Stomach (tissue), 19 donors: ENCODE measurements at places on chromosomes 16 and 17.

GRCh38 chr17:81491761-81492160 is 20.8 kb downstream of the ACTG1 start:
- DNase-seq: no peak

GRCh38 chr17:36468903-36469635 is 17.4 kb upstream of the ZNHIT3 start:
- no peak for DNase-seq

DNA sequence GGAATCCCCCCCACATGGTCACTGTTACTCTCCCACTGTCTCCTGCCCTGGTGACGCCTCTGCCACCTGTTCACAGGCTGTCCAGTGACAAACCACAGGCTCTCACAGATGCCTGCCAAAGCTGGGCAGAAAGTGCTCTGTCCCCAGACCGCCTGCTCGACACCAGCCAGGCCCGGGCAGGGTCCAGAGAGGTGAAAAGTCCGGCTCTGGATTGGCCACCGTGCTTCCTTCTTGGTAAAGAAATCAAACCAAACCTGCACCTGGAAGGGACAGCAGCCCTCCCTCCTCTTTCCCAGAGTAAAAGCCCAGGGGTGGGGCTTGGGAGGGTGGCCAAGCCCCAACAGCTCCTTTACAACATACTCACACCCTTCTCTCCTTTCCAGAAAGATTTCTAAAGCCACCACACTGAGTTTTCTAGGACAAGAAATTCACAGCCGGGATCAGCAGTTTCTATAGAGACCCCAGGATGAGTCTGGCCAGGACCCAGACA is 6.2 kb downstream of the PCGF2 start:
- DNase-seq: peak; percentile 83

DNA sequence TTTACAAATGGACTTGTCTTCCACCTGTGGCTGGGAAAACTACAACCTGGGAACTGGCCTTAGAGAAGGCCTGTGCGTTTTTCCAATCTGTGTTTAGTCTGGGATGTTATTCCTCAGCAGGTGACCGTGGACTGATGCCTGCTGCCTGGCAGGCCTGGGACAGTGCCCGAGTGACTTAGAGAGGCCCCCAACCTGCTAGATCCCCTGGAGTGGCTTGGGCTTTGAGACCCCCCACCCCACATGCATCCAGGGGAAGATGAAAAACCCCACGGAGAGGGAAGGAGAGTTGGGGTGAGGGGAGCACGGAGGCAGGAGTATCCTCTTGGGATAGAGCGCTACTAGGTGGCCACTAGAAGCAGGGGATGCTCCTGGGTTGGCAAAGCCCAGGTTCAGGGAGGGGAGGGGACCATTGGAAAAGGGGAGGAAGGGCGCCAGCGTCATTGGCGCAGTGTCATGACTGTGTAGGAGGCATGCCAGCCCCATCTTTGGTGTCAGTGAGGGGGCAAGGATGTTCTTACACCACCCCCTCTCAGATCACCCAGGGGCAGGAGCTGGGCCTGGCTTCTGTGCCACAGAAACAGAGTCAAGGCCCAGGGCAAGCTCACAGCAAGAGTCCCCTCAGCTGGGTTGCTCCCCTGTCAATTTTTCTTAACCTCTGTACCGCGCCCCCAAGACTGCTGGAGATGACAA is 54.1 kb downstream of the MEAK7 start:
- no peak for DNase-seq

DNA sequence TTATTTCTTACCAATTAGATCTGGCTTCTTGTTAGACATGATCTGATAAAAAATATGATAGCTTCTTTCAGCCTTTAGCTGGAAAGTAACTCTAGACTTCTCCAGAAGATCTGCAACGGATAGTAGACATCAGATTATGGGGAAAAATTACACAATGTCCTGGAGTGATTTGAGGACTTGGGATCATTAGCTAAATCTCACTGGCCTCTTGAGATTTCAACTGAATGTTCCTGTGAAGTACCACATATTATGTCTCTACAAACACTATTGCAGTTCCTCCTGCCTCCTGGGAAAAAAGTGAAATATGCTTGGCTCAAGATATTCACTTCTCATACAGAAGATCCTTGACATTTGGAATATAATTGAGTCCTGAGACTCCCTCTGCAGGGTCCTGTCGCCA is 5.5 kb downstream of the MYH1 start:
- no peak for DNase-seq

GRCh38 chr16:22961206-22961605 is 147.2 kb downstream of the HS3ST2 start:
- no peak for DNase-seq

- DNase-seq: no peak
Measured at GRCh38 chr17:50172936-50173334, 7.1 kb downstream of the SGCA start.

- peak; percentile 11 for DNase-seq
Measured at GRCh38 chr17:47807421-47807820, 14.2 kb downstream of the OSBPL7 start.

DNA sequence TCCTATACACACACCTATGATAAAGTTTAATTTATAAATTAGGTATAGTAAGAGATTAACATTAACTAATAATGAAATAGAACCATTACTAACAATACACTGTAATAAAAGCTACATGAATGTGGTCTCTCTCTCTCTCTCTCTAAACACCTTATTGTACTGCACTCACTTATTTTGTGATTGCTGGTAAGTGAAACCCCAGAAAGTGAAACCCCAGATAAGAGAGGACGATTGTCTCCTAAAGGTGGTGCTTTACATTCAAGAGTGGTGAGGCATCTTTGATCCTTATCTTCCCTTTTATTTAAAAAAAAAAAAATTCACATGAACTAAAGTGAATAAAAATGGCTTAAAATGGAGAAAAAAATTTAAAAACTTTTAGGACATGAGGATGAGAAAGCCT is 80.1 kb upstream of the TRAP1 start:
- no peak for DNase-seq

DNA sequence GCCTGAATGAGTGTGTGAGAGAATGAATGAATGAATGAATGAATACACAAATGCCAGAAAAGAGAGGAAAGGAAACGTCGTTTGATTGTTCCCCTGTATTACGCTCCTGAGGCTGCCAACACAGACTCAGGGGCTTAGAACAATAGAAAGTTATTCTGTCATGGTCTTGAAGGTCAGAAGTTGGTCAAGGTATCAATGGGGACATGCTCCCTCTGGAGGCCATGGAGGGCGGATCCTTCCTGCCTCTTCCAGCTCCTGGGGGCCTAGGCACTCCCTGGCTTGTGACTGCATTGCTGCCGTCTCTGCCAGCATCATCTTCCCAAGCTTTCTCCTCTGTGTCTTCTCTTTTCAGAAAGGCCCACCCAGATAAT is 1.5 kb upstream of the SLC38A8 start:
- DNase-seq: peak; percentile 40

DNA sequence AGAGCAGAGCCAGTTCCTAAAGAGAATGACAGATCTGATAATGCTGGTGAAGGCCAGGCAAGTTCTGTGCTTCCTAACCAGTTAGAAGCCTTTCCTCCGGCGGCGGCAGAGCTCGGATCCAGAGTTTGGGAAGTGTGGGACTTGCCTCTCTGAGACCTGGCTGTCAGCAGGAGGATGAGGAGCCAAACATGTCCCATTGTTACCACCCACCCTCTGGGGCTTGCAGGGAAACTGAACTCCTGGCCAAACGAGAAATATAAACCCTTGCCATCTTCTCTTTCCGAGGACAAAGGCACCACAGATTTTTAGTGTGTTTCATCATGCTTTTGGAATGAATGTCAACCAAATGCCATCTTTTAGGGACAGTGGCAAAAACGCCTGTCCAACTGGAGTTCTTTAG is 80.2 kb upstream of the SMURF2 start:
- DNase-seq: no peak

- peak; percentile 0 for DNase-seq
Measured at GRCh38 chr17:83186751-83187421, 107.5 kb downstream of the METRNL start.

GRCh38 chr16:22054847-22055590 is 37.3 kb upstream of the VWA3A start:
- no peak for DNase-seq

DNA sequence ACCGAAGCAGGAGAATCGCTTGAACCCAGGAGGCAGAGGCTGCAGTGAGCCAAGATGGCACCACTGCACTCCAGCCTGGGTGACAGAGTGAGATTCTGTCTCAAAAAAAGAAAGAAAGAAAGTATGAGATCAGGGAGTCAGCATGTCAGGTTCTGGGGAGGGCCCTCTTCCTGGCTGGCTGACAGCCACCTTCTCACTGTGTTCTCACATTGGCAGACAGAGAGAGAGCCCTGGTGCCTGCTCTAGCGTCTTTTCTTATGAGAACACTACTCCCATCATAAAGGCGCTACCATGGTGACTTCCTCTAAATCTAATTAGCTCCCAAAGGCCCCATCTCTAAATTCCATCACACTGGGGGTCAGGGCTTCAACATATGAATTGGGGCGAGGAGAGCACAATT is 27.6 kb upstream of the RBBP6 start:
- DNase-seq: no peak

DNA sequence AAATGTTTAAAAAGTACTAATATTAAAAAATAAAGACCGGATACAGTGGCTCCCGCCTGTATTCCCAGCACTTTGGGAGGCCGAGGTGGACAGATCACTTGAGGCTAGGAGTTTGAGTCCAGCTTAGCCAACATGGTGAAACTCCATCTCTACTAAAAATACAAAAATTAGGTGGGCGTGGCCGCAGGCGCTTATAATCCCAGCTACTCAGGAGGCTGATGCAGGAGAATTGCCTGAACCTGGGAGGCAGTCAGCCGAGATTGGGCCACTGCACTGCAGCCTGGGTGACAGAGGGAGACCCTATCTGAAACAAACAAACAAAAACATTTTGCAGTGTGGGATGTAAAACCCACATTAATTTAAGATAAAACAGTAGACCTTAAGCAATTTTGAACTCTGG is 11.8 kb downstream of the CDC27 start:
- no peak for DNase-seq

DNA sequence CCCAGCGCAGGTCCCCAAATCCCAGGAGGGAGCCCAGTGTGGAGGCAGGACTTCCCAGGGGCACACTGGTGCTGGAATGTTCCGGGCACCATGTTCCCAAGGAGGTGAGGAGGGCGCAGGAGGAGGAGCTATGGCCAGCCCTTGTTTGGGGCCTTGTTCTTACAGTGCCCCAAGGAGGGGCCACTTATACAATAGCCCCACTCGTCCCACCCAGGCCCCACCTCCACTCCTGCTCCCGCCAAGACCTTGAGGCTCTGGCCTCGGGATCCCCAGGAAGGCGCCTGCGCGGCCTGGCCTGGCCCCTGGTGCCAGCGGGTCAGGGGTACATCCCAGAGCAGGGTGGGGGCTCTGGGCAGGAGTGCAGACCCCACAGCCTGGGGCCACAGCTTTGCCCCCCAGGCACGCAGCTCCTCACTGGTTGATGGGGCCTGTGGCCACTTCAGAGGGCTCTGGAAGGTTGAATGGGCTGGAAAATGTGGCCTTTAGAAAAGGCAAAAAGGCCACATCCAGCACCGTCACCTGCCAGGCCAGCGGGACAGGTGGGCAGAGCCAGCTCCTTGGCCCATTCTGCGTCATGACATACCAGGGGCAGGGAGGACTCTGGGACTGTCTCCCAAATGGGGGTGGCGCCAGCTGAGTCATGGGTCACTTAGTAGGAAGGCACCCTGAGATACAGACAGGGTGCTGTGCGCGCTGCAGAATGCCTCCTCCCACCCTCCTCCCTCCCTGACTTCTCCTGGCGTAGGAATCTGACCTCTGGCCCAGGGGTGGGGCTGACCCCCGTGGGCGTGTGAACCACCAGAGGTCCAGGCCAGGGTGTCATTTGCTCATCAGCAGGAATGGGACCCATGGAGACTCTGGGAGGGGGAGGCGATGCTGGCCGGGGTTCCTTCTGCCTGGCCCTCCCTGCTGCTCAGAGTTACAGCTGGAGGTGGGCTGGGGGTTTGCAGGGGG is 32.3 kb upstream of the PVALEF start:
- DNase-seq: no peak

DNA sequence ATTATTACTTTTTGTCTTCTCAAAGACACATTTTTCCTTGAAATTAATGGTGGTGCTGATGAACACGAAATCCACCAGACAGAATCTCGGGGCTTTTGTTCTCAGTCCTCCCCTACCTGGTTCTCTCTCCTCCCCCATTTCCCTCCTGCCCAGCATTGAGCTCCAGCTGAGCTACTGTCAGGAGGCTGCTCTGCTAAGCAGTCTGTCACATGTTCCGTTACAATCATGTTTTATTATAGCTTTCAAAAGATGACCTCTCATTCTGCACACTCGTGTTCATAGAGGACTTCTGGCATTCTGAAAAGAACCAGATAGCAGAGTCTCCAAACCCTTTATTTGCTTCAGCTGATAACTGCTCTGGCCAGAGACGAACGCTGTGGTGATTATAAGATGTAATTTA is 732.5 kb upstream of the RBFOX1 start:
- no peak for DNase-seq

DNA sequence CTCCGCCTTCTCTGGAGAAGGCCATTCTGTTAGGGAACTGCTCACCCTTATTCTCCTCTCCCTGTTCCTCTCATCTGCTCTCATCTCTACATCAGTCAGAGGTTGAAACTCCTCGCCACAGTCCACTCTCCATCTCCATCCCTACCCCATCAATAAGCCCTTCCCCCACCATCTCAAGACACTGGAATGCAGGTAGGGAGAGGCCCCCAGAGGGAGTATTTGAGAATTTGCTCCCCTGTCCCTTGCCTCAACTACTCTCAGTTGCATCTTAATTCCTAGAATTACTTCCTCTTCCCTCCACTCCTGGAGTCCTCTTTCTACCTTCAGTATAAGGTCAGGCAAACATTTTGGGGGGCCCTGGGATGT is 2.0 kb upstream of the AATF start:
- DNase-seq: no peak

DNA sequence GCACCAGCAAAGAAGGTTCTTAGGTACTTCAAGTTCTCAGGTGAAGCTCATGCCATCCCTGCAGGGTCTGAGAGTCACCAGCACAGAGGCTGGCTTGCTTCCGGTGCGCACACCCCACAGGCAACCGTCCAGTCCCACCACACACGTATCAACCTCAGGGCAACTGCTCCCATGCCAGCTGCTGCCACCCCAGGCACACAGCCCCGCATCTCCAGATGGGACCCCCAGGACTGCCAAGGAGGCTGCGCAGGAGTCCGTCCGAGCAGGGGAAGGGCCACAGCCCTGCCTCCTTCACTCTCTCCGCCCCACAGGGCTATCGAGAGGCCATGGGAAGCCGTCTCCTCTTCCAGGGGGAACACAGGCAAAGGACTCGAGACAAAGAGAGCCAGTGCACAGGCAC is 13.3 kb downstream of the KIFC3 start:
- DNase-seq: no peak

GRCh38 chr17:81260171-81260570 is 21.1 kb downstream of the NDUFAF8 start:
- no peak for DNase-seq

- DNase-seq: no peak
Measured at GRCh38 chr16:84959045-84959576, 52.2 kb downstream of the ZDHHC7 start.

GRCh38 chr16:67548265-67549126 is 13.8 kb upstream of the CTCF start:
- DNase-seq: peak; percentile 34

DNA sequence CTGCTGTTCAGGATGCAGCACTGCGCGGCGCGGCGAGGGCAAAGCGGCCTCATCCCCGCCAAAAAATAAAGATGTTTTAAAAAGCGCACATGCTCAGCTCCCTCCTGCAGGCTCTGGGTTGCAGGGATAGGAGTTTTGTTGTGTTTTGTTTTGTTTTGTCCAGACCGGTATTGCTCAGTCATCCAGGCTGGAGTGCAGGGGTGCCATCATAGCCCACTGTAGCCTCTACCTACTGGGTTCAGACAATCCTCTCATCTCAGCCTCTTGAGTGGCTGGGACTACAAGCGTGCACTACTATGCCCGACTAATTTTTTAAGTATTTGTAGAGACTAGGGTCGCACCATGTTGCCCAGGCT is 636 bp downstream of the WWOX start:
- DNase-seq: no peak

- DNase-seq: no peak
Measured at GRCh38 chr17:60934723-60935122, 257.1 kb downstream of the BCAS3 start.
